ENCODE measurements at places on chromosomes 6 and 20.

DNA sequence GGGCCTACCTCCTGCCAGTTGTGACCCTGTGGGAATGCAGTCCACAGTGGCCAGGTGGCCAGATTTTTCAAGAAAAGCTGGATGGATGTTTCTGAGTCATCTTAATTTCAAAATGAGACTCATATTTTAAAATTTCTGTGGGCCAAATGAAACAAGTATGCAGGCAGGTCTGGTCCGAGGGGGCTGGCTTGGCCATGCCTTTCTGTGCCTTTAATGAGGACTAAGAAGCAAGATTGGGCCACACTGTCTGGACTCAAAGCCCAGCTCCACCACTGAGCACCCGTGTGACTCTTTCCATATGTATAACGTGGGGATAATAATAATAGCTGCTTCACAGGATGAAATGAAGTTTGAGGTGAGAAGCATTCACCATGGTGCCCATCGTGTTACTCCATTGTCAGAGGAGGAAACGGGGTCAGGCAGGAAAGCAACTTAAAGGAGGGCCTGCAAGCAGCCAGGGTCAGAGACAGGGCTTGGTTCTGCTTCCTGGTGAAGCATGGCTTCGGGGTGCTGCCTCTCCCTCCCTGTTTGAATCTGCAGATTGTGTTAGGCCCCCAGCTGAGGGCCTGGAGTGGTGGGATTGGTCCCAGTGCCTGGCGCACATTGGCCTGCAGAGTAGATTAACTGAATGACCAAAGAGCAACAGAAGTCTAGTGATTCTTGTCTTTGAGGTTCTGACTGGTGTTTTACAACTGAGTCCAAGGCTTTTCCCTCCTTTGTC lies 3.8 kb downstream of the SOX12 start:
- DNase-seq = no peak

DNA sequence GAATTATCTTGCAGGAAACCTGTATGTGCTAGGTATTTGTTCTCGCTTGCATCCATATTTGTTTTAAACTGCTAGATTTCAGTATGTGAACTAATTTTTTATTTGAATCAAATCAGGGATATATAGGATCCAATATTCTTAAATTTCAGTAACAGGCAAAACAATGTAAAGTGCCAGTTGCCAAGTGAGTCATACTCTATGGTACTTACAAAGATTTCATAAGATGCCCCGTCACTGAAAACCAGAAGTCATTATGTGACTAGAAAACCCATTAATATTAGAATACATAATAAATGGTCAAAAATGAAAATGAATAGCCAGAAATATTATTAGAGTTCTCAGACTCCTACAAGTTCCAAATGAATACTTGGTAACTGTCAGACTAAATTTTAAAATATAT lies 481.2 kb downstream of the TFAP2A start:
- peak; percentile 2 for DNase-seq

- DNase-seq = peak; percentile 64
These were observed 36.2 kb upstream of the MRPS18A start for GRCh38 chr6:43723737-43724295.

GRCh38 chr20:54368570-54368969 lies 106.8 kb upstream of the DOK5 start:
- no peak for DNase-seq

- DNase-seq = no peak
These were observed 6.3 kb downstream of the EBF4 start for GRCh38 chr20:2698912-2699311.

- peak; percentile 41 for DNase-seq
These were observed 16.0 kb downstream of the RPS12 start for GRCh38 chr6:132830334-132830751.

DNA sequence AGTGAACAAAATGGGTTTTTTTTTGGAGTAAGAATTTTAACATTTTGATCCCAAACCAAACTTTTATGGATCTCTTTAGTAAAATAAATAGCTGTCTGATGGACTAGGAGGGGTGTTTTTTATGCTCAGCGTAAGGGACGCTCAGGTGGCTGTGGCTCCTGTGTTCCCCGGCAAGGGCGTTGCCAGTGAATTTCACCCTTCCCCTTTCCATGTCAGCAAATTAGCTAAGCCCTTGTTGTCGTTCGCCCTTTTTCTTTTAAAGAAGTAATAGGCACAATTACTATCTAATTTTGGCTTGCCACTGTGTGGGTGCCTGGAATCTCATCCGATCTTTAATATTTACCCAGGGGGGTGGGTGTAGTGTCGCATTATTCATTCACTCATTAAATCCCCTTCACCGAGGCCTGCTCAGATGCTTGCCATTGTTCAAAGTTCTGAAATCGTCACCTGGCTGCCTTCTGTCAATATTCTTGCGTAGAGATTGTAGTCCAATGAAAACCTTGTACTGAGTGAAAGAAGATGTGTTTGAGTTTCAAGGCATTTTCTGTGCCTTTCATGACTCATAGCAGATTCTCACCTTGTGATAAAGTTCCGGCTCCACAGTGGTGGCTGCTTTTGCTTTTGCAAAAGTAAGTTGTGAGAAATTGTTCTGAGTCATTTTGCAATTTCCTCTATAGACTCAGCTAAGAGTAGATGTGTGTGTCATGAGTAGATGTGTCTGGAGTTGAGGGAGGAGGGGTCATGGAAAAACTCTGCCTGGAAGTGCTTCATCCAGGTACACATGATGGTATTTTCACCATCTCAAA lies 40.0 kb upstream of the CLDN20 start:
- peak; percentile 98 for DNase-seq

GRCh38 chr6:41200296-41200900 lies 551 bp downstream of the TREML2 start:
- peak; percentile 51 for DNase-seq

DNA sequence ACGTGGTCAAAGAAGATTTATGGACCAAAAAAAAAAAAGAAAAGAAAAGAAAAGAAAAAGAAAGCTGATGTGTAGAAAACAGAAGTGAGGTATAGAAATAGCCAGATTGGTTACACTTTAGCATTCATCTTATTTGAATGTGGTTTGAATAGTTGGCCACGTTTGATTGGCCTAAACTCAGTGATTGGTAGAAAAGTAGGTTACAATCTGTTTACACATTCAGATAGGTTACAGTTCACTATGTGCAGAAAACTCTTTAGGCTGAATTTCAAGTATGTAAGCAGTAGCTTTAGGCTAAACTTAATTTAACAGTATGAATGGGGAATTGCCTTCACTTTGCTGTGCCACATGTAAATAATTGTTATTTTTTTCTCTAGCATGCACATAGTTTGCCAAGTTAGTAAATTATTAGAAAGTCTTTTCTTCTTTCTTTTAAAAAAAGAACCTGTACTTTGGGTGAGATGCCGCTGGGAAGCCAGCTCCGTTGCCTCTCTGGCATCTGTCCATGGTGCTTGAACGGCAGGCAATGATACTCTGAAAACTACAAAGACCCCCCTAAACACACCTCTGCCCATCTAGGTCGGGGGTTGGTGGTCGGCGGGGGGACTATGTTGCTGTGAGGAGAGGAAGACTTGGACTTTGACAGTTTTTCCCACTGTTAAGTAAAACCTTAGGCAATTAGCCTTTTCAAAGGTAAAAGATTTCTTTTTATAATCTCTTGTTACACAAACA lies 173.0 kb downstream of the AIG1 start:
- DNase-seq = peak; percentile 18

DNA sequence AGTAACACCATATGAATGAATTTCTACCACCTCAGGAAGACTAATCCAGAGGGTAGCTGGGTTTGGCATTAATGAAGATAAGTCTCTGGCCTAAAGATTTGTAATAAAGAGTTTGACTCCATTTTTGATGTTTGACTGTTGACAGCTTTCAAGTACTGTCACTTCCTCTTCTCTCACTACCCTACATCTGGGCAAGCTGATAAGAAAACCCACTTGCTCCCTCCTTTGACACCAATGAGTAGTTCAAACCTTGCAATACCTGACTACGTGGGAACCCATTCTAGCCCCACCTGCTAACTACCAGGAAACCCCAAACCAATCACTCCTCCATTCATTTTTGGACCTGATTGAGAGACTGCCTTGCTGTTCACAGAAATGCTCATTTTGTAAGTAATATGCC lies 621.5 kb downstream of the TENT5A start:
- DNase-seq = no peak

- DNase-seq = no peak
These were observed 20.1 kb downstream of the ACOT13 start for GRCh38 chr6:24686946-24687345.

GRCh38 chr20:17873410-17874270 lies 95.0 kb downstream of the SNX5 start:
- DNase-seq = peak; percentile 95

DNA sequence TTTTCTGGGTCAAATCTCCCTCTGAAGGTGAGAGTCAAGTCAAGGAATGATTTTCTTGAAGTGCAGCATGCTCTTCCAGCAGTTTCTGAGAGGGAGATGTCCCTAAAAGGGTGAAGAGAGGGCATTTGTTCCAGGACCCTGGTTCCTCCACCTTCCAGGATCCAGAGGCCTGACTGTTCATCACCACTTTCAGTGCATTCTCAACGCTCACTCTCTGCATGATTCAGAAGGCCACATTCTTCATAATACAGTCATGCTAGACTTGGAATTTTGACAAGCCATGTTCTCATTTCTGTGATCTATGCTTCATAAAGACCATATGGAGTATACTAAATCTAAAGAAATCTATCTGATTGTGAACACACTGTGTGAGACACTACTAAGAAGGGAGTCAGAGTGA lies 85.1 kb downstream of the PDE7B start:
- peak; percentile 97 for DNase-seq

- peak; percentile 17 for DNase-seq
These were observed 789.2 kb upstream of the SLC35B3 start for GRCh38 chr6:9224539-9224938.

DNA sequence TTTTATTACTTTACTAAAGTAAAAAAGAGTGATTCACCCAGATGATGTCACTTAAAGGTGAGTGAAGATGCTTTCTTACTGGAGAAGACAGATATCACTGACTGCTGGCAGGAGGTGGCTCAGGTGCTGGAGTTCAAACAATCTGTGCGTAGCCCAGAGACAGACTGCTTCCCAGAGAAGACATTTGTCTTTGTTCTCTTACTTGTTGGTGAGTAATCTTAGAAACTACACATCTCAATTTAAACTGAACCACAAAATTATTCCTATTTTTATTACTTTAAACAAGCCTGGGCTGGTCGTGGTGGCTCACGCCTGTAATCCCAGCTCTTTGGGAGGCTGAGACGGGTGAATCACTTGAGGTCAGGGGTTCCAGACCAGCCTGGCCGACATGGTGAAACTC lies 92.2 kb downstream of the CEP162 start:
- DNase-seq = no peak

DNA sequence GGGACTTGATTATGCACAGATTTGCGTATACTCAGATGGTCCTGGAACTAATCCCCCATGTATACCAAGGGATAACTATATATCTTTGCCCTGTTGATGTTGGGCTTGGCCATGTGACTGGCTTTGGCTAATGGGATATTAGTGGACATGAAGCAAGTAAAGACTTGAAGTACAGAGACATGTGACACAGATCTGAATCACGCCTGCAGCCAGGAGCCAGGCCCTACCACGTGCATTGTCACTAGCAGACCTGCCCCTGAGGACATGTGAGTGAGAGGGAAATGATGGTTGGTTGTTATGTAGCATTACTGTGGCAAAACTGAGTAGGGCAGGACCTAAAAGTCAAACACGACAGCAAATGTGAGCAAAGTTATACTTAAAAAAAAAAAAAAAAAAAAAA lies 155.7 kb downstream of the AKAP7 start:
- DNase-seq = no peak

DNA sequence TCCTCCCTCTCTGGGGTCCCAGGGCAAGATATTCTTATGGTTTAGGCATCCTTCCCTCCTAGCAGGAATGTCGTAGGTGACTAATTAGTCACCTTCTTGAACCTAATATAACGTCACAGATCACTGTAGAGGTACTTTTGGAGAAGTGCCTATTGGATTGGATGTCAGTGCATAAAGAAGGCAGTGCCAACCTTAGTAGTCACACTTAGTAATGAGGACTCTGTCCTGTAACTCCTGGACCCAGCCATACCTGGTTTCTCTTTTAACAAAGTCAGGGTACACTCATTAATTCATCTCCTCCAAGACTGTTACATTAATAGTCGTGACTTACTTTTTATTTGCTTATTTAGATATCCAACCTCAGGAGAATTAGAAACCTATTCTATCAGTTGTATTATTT lies 20.0 kb downstream of the VTA1 start:
- no peak for DNase-seq

GRCh38 chr20:17023036-17023435 lies 203.8 kb upstream of the PCSK2 start:
- no peak for DNase-seq

GRCh38 chr6:45439861-45440388 lies 62.2 kb upstream of the SUPT3H start:
- DNase-seq = no peak

- DNase-seq = no peak
These were observed 30.2 kb upstream of the NHSL1 start for GRCh38 chr6:138529478-138529877.

DNA sequence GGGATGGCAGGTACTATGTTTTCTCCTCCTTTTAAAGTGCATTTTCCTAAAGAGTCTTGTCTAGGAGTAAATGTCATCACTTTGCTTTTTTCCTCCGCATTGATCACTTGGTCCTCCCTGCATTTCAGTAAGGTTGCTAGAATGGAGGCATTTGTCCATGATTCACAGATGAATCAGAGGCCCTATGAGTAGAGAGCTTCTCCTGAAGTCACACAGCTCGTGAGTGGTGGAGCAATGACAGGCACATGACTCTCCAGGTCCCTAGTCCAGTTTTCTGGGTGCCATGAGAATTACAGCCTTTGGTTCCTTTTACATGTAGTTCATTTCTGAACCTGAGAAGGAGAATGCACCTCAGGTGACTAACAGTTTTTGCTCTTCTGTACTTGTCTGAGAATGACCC lies 50.5 kb downstream of the HLA-A start:
- peak; percentile 39 for DNase-seq

- peak; percentile 5 for DNase-seq
These were observed 182.0 kb downstream of the PHF3 start for GRCh38 chr6:63817492-63818050.

- no peak for DNase-seq
These were observed 74.2 kb downstream of the EZR start for GRCh38 chr6:158744986-158745430.

DNA sequence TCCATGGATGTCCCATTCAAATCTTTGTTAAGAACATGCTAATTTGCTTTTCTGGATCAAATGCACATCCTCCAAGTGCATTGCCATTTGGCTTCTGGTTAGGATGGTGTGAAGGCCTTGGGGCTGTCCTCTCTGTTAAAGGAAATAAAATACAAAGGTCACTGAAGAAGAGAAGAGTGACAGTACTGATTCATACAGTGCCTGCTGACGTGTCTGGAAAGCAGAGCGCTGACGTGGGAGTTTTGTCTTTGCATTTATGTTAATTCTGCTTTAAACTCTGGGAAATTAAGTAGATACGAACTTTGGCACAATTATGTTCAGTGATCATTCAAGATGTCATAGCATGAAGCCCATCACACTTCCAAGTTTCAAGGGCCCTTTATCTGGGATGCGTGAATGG lies 33.2 kb downstream of the SYNDIG1 start:
- no peak for DNase-seq

DNA sequence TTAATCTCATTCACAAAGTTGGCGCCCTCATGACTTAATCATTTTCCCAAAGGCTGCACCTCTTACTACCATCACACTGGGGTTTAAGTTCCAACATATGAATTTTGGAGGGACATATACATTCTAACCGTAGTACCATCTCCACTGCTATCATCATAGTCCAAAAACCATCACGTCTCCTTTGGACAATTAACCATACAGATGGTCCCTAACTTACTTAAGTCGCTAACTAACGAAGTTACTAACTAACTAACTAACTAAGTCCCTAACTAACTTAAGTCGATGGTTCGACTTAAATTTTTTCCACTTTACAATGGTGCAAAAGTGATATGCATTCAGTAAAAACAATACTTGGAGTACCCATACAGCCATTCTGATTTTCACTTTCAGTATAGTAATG lies 24.0 kb upstream of the TBC1D22B start:
- DNase-seq = no peak

Data from iris pigment epithelial cell (primary cell).